ENCODE measurements at places on chromosomes 11 and 22.

DNA sequence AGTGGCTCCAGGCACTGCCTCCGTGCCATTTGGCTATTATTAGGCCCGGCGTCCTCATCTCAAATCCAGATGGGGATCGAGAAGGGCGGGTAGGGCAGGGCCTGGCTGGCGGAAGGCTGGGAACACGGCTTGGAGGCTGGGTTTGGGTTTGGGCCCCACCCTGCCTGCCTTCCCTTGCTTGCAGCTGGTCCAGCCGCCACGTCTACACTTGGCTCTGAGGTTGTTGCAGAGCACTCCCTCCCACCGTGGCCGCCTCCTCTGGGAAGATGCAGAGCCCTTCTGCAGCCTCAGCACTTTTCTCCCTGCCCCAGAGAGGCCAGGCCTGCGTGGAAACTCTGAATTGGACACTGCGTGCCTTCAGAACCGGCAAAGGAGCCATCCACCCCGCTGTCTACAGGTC, 5.2 kb upstream of the SMTN start:
- peak; percentile 69 for DNase-seq

DNA sequence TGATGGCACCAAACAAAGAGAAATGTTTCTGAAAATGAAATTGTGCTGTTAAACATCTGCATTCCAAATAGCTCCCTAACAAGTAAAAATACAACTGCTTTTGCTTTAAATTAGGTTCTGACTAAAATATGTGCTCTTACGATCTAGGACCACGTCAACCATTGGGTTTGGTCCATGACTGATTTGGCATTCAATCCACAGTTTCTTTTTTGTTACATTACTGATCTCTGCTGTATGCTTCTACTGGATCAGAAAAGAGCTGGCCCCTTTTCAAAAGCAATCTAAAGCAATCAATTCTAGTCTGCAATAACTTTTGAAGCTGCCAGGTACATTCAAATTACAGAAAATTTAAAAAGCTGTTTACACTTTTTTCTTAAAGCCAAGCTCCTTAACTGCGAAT, 1047.1 kb upstream of the CCDC90B start:
- DNase-seq: no peak

DNA sequence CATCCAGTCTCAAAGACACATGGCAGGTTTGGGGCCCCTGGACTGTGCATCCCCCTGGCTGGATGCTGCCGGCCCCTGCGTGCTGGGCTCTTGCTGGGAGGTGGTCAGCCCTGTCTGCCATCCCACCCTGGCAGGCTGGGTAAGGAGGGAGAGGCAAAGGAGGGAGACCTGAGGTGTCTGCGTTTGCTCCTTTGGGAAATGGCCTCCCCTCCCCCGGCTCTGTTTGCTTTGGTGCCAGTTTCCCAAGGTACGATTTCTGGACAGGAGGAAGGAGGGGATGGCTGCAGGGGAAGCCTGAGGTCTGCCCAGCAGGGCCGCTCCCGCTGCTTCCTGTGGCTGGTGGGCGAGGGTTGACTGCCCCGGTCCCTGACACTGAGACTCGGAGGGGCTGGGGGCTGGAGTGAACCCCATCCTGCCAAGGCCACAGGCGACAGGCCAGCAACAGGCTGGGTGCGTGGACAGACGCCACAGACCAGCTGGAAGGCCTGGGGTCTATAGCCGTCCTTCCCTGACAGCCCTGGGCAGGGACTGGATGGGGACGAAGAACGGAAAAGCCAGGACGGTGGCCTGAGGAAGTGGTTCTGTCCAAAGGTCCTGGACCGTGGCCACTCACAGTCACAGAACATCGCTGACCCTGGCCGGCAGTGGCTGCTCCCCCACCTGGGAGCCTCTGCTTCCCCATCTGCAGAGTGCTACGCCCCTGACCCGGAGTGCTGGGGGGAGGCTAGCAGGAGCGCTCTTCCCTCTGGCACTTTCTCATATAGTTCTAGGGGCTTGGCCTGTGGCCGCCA, 38.0 kb downstream of the OSBPL5 start:
- no peak for DNase-seq

DNA sequence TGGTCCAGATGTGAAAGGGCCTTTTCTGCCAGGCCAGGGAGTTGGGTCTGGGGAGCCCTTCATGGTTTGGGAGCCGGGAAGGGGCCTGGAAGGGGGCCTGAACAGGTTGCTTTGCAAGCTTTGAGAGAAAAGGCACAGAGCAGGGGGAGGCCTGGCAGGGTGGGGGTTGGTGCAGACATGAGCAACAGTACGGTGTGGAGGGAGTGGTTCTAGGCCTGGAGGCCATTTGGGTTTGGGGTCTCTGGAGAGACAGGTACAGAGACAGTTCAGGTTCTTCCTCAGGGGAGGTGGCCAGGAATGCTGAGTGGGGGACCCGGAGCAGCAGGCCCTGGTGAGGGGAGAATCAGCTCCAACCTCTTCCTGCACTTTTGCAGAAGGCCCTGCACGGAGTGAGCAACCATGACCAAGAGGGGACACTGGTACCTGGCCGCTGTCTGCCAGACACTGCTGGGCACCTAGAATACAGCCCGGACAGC, 1.4 kb downstream of the KDELR3 start:
- DNase-seq: no peak

- DNase-seq: no peak
Observed at GRCh38 chr11:697811-698311, 2.2 kb downstream of the TMEM80 start.

All from AG08396 (cell line).